Lower leg skin (tissue), 4 donors: ENCODE measurements at places on chromosomes 6 and 20.

DNA sequence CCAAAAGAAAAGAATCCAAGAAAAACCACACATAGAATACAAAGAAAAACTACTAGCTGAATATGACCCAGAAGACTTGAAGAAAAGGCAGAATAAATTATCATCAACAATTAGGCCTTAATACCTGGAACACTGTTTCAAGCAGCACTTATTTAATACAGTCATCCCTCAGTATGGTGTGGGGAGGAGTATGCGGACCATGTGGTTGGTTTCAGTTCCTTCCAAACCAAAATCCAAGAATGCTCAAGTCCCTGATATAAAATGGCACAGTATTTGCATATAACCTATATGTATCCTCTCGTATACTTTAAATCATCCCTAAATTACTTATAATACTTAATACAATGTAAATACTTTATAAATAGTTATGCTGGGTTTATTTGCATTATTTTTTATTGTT, 16.1 kb downstream of the CDK19 start:
- no peak for DNase-seq

DNA sequence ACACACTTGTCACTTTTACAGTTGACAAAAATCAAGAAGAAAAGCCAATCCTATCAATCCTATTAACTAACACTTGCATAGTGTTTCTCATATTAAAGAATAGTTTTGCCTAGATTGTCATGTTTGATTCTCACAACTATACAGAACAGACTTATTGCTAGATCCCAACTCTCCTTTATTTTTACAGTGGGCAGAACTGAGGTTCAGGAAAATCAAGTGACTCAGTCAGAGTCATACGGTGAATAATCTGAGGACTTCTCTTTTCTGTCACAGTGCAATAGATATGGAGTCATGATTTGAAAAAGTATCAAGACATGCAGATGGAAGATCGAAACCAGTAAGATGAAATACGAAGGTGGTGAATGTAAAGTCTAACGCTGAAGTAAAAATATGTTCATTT, 195.1 kb upstream of the CITED2 start:
- no peak for DNase-seq

GRCh38 chr6:119942078-119942752, 592.7 kb upstream of the MAN1A1 start:
- no peak for DNase-seq

DNA sequence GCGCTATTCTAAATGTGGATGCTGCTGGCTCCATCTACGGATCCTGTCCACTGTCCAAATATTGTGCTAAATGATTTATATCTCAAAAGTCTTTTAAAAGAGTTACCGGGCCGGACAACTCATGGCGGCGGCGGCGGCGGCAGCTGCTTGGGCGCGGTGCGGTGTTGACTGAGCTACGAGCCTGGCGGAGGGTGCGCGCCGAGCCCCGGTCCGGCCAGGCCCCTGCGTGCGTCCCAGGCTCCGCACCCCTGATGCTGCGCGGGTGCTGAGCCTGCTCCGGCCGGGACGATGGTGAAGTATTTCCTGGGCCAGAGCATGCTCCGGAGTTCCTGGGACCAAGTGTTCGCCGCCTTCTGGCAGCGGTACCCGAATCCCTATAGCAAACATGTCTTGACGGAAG, 303.4 kb downstream of the CENPW start:
- DNase-seq, result no peak

GRCh38 chr6:169141671-169142537, 111.7 kb downstream of the THBS2 start:
- DNase-seq, result no peak
